ENCODE measurements at places on chromosomes 5 and 9.
A peak's percentile ranks its signal among the peaks of the same experiment; 100 is the strongest.

- no peak for DNase-seq
- no peak overlapping the region for H3K27ac ChIP-seq
- H3K36me3 ChIP-seq, result no peaks in the 10 kb centered on the region
- H3K4me1 ChIP-seq, result no peaks in the 10 kb centered on the region
- no peaks in the 10 kb centered on the region for H3K27me3 ChIP-seq
These were observed 131.3 kb upstream of the SLC28A3 start for GRCh38 chr9:84471816-84472215.

- no peak overlapping the region for H3K27ac ChIP-seq
- no peaks in the 10 kb centered on the region for H3K36me3 ChIP-seq
- H3K4me1 ChIP-seq, result peaks cover 23% of the 10 kb centered on the region
These were observed 505 bp upstream of the ACER2 start for GRCh38 chr9:19408316-19408692.

GRCh38 chr5:140631831-140632365 lies 1.1 kb downstream of the CD14 start:
- H3K36me3 ChIP-seq, result no peaks in the 10 kb centered on the region
- DNase-seq, result no peak
- no peak overlapping the region for H3K27ac ChIP-seq
- no peaks in the 10 kb centered on the region for H3K27me3 ChIP-seq
- peaks cover 12% of the 10 kb centered on the region for H3K4me1 ChIP-seq

GRCh38 chr9:112493393-112494137 lies 6.9 kb downstream of the KIAA1958 start:
- H3K4me3 ChIP-seq, result no peak overlapping the region
- H3K27me3 ChIP-seq, result no peaks in the 10 kb centered on the region
- peaks cover 51% of the 10 kb centered on the region for H3K4me1 ChIP-seq
- H3K27ac ChIP-seq, result peak overlapping the region; percentile 10
- peak; percentile 54 for DNase-seq

DNA sequence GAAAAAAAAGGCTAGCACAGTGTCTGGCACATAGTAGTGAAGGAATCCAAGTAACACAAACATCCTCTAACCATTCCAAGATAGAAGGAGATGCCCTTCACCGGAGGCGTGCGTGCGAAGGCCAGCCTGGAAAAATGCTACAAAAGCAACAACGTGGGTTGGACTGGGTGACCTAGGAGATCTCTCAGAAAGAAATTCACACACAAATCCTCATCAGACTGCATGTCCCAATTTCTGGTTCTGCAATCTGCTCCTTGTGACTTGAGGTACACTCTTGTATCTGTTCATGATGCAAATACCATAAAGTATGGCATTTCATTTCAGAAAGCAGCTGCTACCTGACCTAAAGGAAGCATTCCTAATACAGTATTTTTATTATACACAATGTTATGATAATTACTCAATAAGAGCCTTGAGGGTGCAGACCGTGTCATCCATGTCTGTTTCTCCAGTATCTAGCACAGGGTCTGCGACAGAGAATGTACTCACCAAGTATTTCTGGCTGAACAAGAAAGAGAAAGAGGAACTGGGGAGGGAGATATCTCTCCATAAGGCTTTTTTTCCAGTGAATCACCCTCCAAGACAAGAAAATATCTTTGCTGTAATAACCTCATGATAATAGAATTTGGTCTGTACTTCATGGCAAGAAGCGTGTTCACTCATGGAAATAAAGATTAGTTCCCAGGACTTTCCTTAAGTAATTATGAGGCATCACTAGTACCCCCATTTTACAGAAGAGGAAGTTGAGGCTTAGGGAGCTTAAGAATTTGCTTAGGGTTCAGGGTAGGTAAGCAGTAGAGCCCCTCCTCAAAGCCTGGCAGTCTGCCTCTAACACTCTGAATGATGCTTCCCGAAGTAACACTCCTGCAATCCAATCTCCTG lies 138.3 kb downstream of the CDK5RAP2 start:
- H3K4me1 ChIP-seq, result peaks cover 33% of the 10 kb centered on the region
- peak overlapping the region; percentile 80 for H3K27ac ChIP-seq
- H3K27me3 ChIP-seq, result no peaks in the 10 kb centered on the region
- H3K4me3 ChIP-seq, result no peak overlapping the region
- DNase-seq, result peak; percentile 88

- no peaks in the 10 kb centered on the region for H3K36me3 ChIP-seq
- H3K4me3 ChIP-seq, result no peak overlapping the region
- H3K27me3 ChIP-seq, result peaks cover 22% of the 10 kb centered on the region
- no peak for DNase-seq
These were observed 255.0 kb downstream of the NDUFS4 start for GRCh38 chr5:53815471-53815870.

DNA sequence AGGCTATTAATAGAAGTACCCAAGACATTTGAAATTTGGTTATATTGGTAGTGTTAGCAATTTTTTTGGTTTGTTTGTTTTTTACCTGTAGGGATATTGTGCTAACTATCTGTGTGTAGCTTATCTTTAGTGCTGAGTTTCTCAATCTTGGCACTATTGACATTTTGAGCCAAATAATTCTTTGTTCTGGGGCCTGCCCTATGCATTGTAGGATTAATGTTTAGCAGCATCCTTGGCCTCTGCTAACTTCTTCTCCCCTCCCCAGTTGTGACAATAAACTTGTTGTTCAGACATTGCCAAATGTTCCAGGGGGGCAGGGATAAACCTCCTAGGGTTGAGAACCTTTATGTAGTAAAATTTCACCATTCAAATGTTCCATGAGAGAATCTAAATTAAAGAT lies 4.0 kb downstream of the FBXO4 start:
- no peak overlapping the region for H3K27ac ChIP-seq
- no peaks in the 10 kb centered on the region for H3K27me3 ChIP-seq
- no peak for DNase-seq
- no peak overlapping the region for H3K4me3 ChIP-seq
- peaks cover 9% of the 10 kb centered on the region for H3K4me1 ChIP-seq

- no peak for DNase-seq
- H3K27me3 ChIP-seq, result no peaks in the 10 kb centered on the region
- H3K4me1 ChIP-seq, result peaks cover 7% of the 10 kb centered on the region
- H3K36me3 ChIP-seq, result no peaks in the 10 kb centered on the region
- H3K4me3 ChIP-seq, result no peak overlapping the region
- no peak overlapping the region for H3K27ac ChIP-seq
These were observed 2.7 kb upstream of the CNOT6 start for GRCh38 chr5:180491496-180491895.

- H3K27ac ChIP-seq, result no peak overlapping the region
- no peaks in the 10 kb centered on the region for H3K36me3 ChIP-seq
- H3K4me3 ChIP-seq, result no peak overlapping the region
- no peaks in the 10 kb centered on the region for H3K27me3 ChIP-seq
- H3K4me1 ChIP-seq, result no peaks in the 10 kb centered on the region
- DNase-seq, result no peak
These were observed 50.0 kb downstream of the HRH2 start for GRCh38 chr5:175707751-175708375.

DNA sequence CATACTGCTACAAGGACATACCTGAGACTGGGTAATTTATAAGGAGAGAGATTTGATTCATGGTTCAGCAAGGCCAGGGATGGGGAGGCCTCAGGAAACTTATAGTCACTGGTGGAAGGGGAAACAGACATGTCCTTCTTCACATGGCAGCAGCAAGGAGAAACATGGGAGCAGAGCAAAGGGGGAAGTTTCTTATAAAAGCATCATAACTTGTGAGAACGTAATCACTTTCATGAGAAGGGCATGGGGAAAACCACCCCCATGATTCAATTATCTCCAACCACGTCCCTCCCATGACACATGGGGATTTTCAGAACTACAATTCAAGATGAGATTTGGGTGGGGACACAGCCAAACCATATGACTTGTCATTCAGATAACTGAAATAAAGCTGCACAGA lies 100.9 kb downstream of the ST8SIA4 start:
- no peaks in the 10 kb centered on the region for H3K36me3 ChIP-seq
- H3K27me3 ChIP-seq, result no peaks in the 10 kb centered on the region
- no peaks in the 10 kb centered on the region for H3K4me1 ChIP-seq
- no peak for DNase-seq

DNA sequence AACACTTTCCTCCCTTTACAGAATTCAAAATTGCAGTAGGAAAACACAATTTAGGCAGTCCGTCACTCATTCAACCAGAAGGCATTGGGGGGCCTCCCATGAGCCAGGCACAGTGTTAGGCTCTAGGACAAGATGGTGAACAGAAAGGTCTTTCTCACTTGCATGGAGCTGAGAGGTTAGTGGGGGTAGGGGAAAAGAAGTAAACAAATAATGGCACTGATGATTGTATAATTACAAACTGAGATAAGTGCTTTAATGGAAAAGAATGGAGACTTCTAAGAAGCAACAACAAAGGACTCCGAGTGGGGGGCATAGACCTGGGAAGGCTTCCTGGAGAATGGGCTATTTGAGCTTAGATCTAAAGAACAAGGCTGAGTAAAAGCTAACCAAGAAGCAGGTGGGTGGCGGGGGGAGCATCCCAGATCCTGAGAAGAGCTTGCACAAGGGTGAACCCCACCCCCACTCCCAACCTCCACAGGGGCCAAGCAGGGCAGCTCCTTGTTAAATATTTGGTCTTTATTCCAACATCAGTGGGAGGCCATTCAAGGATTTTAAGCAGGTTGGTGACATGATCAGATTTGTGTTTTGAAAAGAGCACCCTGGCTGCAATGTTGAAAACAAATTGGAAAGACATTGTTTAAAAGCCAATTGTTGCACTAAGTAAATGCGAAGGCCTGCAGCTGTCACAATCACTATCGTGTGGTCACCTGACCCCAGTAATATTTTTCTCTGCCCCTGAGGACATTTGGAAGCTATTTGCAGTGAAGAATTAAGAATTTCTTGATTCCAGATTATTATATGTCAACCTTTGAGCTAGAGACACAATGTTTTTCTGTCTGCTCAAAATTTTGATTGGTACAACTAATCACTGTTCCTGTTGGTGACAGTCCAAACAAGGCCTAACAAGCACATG lies 73.9 kb upstream of the EFNA5 start:
- H3K4me3 ChIP-seq, result no peak overlapping the region
- no peaks in the 10 kb centered on the region for H3K27me3 ChIP-seq
- no peak overlapping the region for H3K27ac ChIP-seq
- DNase-seq, result no peak

GRCh38 chr9:34599546-34599945 lies 10.0 kb upstream of the CNTFR start:
- DNase-seq, result no peak
- no peak overlapping the region for H3K27ac ChIP-seq
- H3K4me1 ChIP-seq, result no peaks in the 10 kb centered on the region
- H3K4me3 ChIP-seq, result no peak overlapping the region
- H3K27me3 ChIP-seq, result peaks cover 16% of the 10 kb centered on the region

- H3K36me3 ChIP-seq, result no peaks in the 10 kb centered on the region
- DNase-seq, result peak; percentile 63
- peak overlapping the region; percentile 54 for H3K27ac ChIP-seq
These were observed 1.3 kb downstream of the BRD3 start for GRCh38 chr9:134066526-134066912.

- no peak overlapping the region for H3K4me3 ChIP-seq
- no peaks in the 10 kb centered on the region for H3K36me3 ChIP-seq
- H3K27ac ChIP-seq, result no peak overlapping the region
- peak; percentile 52 for DNase-seq
- H3K4me1 ChIP-seq, result peaks cover 3% of the 10 kb centered on the region
- H3K27me3 ChIP-seq, result no peaks in the 10 kb centered on the region
These were observed 128.3 kb downstream of the MARCHF11 start for GRCh38 chr5:16051246-16051755.

DNA sequence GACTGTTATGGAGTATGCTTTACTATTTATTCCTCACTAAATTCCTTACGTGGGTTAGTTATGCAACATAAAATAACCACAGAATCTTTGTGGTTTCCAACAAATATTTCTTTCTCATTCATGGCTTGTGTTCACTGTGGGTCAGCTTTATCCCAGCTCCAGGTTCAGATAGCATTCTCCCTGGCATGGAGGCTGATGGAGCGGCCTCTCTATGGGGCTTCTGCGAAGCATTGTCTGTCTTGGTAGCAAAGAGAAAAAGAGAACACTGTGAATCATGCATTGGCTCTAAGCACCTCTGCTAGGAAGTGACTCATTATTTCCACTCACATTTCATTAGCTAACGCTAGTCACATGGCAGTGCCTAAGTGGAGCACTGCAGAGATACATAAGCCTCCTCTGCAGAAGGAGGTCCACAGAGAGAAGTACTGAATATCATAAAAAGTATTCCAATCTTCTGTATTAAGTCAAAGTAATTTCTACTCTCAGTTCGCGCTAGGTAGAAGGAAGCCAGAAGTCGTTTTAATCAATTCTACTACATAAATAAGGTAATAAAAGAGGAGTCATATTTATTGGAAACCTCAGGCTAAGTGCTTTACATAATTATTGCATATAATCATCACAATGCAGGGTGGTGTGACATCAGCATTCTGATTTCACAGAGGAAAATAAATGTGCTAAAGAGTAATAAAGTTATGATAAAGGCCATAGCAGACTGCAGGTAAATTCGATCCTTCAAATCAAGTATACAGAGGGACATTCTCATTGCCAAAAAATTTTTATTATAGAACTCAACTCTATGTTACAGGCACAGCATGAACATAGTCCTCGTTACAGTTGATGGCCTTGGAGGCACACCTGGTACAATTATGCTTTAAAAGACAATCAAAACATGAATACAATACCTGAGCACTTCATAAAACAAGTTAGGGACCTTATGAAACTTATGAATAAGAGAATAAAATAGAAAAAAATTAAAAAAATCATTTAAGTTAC lies 531.1 kb downstream of the CETN3 start:
- H3K4me1 ChIP-seq, result peaks cover 10% of the 10 kb centered on the region
- no peak overlapping the region for H3K4me3 ChIP-seq
- H3K36me3 ChIP-seq, result no peaks in the 10 kb centered on the region
- H3K27me3 ChIP-seq, result no peaks in the 10 kb centered on the region
- 0 out of 2 replicates have a peak overlapping the region, but pooled peaks have one; percentile 7 for H3K27ac ChIP-seq

DNA sequence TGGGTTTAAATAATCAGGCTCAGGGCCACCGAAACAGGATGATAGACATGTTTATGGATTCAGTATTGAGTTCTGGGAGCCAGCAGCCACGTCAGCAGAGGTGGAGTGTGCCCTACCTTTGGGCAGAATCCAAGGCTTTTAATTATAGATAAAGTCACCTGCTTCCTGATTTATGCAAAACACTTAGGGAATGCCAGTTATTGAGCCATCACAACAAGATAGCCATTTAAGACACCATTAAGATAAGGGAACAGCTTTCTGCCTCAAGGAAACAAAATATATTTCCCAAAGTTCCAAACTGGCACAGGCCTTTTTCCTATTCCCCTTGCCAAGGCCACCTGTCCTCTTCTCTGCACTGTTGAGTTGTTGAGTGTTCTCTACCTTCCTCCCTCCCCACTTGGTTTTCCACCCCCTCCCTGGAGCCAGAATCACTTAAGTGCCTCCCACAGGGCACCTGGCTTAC lies 2.4 kb downstream of the CCL28 start:
- H3K4me3 ChIP-seq, result no peak overlapping the region
- no peak for DNase-seq
- H3K27ac ChIP-seq, result no peak overlapping the region
- H3K36me3 ChIP-seq, result no peaks in the 10 kb centered on the region

GRCh38 chr5:76570153-76570552 lies 53.0 kb downstream of the F2RL2 start:
- no peak for DNase-seq
- H3K4me3 ChIP-seq, result no peak overlapping the region
- H3K27me3 ChIP-seq, result 0 out of 2 replicates have a peak, but pooled peaks cover 6% of the 10 kb centered on the region
- H3K27ac ChIP-seq, result no peak overlapping the region
- no peaks in the 10 kb centered on the region for H3K4me1 ChIP-seq
